EL (cell line): ENCODE measurements at places on chromosomes 6 and 20.

GRCh38 chr20:19723051-19723450 lies 35.0 kb upstream of the RIN2 start:
- no peak for DNase-seq

- DNase-seq: no peak
Measured at GRCh38 chr20:60060006-60060557, 101.9 kb downstream of the CDH26 start.

GRCh38 chr20:14913896-14914620 lies 576.6 kb upstream of the FLRT3 start:
- no peak for DNase-seq

GRCh38 chr6:124470803-124471202 lies 491.4 kb upstream of the RNF217 start:
- no peak for DNase-seq

- DNase-seq: no peak
Measured at GRCh38 chr20:2748551-2749342, 51.7 kb downstream of the CPXM1 start.

DNA sequence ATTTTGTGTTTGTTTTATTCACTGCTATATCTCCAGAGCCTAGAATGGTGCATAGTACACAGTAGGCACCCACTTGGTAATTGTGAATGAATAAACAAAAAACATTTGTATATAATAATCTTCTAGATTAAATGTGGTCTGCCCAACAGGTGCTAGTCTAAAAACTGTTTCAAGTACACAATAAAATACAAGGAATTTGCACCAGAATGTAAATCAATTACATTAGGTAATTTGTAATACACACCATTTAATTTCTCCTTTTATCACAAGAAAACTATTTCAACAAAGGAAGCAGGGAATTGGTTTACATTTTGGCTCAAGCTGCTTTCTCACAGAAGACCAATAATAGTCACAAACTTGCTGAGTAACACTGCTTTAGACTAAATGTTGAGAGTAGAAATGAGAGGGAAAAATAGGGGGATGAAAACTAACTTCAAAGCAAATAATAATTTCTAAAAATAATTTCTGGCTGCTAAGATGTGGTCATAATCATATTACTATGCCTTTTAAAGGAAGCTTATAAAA lies 22.1 kb downstream of the RUNX2 start:
- no peak for DNase-seq

DNA sequence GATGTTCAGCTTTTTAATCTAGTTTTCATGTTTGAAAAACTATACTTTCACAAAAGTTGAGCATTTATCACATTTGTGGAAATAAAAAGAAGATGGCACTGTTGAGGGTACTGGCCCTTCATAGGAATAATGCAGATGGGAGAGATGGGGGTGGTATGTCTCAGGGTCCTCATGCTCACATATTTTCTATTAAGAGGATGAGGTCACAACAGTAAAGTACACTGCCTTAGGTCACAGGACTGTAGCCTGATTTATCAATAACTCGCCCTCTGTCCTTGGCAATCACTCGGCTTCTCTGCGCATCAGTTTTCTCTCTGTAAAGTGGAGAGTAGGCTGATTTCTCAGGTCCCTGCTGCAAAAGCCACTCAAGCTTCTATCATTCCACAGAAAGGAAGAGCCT lies 55.9 kb downstream of the PPP1R3G start:
- peak; percentile 5 for DNase-seq

- no peak for DNase-seq
Measured at GRCh38 chr6:134519465-134519864, 201.6 kb upstream of the SGK1 start.

DNA sequence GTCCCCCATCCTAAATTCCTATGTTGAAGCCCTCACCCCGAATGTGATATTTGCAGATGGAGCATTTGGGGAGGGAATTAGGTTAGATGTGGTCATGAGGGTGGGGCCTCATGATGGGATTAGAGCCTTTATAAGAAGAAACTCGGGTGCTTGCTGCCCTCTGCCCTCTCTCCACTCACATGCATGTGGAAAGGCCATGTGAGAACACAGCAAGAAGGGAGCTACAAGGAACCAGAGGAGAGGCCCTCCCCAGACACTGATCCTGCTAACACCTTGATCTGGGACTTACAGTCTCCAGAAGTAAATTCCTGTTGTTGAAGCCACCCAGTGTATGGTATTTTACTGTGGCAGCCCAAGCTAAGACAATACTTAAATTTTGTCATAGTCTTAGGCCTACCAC lies 69.6 kb upstream of the TULP1 start:
- DNase-seq: no peak

- peak; percentile 35 for DNase-seq
Measured at GRCh38 chr6:154548130-154548830, 37.8 kb upstream of the CNKSR3 start.

DNA sequence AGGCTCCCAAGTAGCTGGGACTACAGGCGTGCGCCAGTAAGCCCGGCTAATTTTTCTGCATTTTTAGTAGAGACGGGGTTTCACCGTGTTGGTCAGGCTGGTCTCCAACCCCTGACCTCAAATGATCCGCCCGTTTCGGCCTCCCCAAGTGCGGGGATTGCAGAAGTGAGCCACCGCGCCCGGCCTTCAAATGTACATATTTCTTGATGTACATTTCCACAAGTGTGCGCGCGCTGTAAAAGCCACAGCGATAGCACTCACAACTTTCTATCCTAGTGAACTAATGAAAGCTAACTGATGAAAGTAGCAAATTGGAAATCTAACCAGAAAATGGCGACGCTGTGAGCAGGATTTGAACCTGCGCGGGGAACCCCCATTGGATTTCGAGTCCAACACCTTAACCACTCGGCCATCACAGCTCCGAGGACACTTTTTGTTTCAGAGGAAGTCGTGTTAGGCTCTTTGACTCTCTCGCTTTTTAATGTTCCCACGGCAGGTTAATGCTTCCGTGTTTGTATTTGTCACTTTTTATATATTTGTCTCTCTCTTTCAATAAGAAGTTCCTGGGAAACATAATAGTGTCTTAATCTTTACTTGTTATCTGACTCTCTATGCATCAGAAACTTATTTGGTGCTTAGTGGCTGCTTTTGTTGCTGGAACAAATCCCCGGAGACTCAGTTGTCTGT lies 199.4 kb upstream of the ZNF184 start:
- peak; percentile 84 for DNase-seq

- no peak for DNase-seq
Measured at GRCh38 chr6:157607317-157608109, 215.5 kb upstream of the SNX9 start.

DNA sequence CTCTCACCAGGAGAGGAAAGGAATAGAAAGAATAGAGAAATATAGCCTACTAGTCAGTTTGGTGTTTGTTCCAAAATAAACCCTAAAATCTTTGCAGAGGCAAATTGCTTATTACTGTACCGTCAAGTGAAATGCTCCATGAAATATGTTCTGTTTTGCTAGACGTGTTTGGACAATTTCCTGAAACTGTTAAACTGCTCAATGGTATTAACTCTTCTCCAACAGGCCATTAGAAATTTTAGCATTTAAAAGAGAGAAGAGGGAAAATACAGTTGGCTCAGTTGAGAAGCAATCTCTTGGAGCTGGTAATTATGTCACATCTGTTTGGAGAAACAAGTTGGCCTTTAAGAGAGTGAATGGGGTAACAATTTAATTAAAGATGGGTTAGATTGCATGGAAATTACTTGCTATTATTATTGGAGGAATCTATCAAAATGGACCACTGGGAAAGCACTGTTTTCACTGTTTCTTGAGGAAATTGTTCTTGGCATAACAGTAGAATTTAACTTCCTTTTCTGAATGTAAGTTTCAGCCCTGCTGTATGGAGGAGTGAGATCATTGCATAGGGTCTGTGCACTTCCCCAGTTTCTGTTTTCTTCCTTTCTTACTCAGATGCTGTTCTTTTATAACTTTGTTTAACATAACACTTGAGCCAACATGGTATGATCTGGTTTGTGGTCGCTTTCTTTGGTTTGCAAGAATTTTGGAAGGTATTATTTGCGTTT lies 373.6 kb downstream of the PLCB1 start:
- DNase-seq: no peak

- DNase-seq: no peak
Measured at GRCh38 chr20:11246251-11246775, 572.5 kb upstream of the JAG1 start.

DNA sequence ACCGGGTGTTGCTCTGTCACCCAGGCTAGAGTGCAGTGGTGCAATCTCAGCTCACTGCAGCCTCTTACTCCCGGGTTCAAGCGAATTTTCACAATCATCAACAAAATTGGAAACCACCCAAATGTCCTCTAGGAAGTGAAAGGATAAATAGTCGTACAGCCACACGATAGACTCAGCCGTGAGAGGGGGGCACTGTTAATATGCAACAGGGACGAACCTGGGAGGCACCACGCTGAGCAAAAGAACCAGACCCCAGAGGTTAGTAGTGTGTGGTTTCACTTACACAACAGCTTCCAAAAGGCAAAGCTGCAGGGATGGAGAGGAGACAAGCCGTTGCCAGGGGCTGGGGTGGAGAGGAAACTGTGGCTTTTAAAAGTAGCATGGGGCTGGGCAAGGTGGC lies 30.1 kb upstream of the NTSR1 start:
- no peak for DNase-seq
